ENCODE measurements at places on chromosomes 5 and 9.
A peak's percentile ranks its signal among the peaks of the same experiment; 100 is the strongest.

- no peak for DNase-seq
Measured at GRCh38 chr5:57778501-57779091, 296.0 kb upstream of the ACTBL2 start.

- peak; percentile 46 for DNase-seq
Measured at GRCh38 chr5:159178978-159179377, 30.4 kb downstream of the RNF145 start.

- no peak for DNase-seq
Measured at GRCh38 chr9:14072850-14073249, 241.1 kb downstream of the NFIB start.

DNA sequence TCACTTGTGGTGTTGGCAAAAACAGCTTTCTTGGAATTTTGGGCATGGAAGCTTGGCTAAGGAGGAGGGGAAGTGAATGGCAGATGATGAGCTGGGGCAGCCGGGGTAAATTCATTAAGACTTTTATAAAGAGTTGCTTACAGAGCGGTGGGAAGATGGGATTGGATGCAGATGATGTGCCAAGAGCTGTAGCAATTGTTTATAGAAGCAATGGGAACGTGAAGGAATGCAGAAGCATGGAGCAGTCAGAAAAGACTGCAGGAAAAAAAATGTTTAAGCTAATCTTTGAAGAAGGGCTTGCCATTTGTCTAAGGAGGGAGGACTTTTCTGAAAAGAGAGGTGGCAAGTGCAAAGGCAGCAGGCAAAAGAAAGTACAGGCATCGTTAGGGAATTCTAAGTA lies 86.6 kb upstream of the SHISAL2B start:
- DNase-seq: no peak
